ENCODE measurements at places on chromosomes 5 and 9. TPM values are rescaled to one million over a fixed set of nuclear protein-coding genes. Genes with fewer than 3 reads are reported as not detected.

- no peak for DNase-seq
Observed at GRCh38 chr9:123742009-123742767, 187.7 kb downstream of the DENND1A start.

DNA sequence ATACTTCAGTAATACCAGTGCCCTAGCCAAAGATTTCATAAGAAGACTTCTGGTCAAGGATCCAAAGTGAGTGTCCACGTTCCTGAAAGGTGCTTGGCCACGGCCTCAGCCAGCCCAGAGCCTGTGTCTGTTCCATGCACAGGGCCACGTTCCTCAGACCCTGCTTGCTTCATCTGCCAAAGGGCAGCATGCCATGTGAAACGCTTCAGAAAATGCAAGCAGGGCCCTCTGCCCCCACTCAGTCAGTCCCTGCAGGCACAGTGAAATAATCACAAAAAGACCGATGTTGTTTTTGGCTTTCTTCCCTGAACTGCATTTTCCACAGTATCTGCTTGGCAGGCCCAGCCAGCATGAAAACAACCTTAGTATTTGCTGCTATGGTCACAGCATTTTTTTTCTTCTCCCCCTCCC is 85.5 kb upstream of the CTSL start:
- DNase-seq, result no peak

DNA sequence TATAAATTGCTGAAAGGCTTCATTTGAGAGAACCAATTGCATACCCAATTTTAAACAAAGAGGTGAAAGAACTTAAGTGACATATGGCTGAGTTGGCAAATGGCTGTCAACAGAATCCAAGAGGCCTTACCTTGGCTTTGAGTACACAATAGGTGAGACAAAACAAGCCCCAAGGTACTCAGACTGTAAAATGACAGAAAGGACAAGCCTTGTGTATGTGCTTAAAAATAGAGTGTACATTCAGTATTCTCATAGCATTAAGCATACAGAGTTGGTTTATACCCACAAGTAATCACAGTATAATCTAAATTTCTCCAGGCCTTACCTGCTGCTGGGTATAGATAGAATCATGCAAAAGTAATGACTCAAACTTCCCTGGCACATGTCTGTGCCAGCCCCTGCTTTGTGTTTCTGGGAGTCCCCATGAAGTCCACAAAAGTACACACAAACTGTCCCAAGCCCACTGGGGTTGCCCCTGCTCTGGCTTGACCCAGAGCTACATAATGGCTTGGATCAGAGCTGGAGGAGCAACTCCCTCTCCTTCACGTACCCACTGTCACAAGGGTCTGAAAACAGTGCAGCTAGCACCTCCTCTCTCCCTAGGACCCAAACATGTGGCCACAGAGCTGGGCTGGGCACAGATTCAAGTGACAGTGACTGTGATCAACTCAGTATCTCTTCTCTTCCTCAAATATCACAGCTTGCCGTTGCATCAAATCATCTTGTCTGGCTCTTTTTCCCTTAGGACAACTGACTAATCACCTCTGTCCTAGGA is 250.8 kb downstream of the ENC1 start:
- no peak for DNase-seq

GRCh38 chr5:155783791-155784190 is 543.2 kb upstream of the SGCD start:
- DNase-seq, result no peak

The IFNB1 gene
- not detected for polyA plus RNA-seq

DNA sequence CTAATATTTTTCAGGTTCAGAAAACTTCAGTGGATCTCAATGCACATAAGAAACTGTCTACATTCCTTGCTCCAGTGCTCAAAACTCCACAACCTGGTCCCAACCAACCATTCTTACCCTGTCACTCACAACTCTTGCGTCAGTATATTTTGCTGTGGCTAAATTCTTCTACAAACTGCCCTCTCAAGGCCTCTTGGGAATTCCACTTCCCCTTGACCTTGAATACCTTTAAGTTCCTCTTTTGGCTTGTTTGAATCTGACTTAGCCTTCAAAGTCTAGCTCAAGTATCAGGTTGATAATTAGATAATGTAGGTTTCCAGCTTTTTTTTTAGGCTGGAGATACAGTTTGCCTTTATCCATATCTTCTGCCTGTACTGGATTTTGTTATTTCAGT is 128.3 kb downstream of the SLF1 start:
- DNase-seq, result no peak

- no peak for DNase-seq
Observed at GRCh38 chr5:32165597-32165996, 8.5 kb downstream of the GOLPH3 start.

GRCh38 chr9:122016309-122016708 is 76.8 kb downstream of the TTLL11 start:
- no peak for DNase-seq

- no peak for DNase-seq
Observed at GRCh38 chr5:75690669-75691068, 26.6 kb downstream of the POC5 start.

GRCh38 chr5:65938256-65938655 is 11.9 kb downstream of the ERBIN start:
- DNase-seq, result no peak

The LCN9 gene
- not detected for polyA plus RNA-seq

The EQTN gene
- 0.30 TPM for polyA plus RNA-seq

- no peak for DNase-seq
Observed at GRCh38 chr5:172635038-172635437, 6.0 kb upstream of the NEURL1B start.

DNA sequence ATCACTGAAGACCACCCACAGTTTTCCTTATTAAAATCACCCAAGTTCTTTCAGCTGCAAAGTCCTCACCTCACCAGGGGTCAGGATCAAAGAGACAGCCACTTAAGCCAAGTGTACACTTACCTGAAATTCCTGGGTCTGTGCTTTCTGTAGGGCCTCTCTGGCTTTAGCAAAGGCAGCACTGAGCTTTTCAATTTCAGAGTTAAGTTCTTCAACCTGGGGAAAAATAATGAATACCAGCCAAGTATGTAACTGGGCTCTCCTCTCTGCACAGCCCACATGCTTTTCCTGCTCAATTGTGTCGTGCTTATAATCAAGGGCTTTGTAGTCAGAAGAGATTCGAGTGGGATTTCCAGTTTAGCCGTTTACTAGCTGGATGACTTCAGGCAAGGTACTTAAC is 55.1 kb downstream of the CDK5RAP2 start:
- no peak for DNase-seq

GRCh38 chr9:127035948-127036347 is 86.5 kb downstream of the ANGPTL2 start:
- no peak for DNase-seq
